ENCODE measurements at places on chromosomes 1 and 21.

- no peak for DNase-seq
Observed at GRCh38 chr1:24558902-24559791, 3.3 kb downstream of the NCMAP start.

- no peak for DNase-seq
Observed at GRCh38 chr1:162446946-162447345, 35.0 kb upstream of the SH2D1B start.

- DNase-seq, result no peak
Observed at GRCh38 chr1:36609241-36610027, 126.7 kb upstream of the CSF3R start.

DNA sequence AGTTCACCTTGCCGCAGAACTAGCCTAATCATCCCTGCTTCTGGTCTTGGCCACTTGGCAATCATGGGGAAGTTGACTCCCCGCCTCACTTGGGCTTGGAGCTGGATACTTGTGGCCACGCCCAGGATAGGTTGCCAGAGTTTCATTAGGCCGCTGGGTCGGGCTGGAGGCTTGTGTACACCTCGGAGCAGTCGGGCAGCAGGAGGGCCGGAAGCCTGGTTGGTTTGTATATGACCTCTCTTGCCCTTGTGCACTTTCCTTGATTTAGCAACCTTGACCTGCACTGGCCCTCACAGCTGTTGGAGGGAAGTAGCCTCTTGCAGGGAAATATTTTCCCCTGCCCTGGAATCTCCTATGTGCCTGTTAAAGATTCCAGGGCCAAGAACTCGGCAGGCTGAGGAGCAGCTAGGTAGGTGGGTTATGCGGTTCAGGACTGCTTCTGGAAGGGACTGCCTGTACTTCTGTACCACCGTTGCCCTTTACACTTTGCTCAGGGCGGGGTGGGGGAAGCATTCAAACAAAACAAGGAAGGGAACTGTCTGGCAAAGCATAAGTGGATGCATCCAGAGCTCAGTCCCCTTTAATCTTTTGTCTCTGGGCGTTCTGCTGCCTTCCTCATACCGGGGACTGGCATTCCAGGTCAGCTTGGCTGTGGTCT lies 83.5 kb downstream of the UCK2 start:
- no peak for DNase-seq

DNA sequence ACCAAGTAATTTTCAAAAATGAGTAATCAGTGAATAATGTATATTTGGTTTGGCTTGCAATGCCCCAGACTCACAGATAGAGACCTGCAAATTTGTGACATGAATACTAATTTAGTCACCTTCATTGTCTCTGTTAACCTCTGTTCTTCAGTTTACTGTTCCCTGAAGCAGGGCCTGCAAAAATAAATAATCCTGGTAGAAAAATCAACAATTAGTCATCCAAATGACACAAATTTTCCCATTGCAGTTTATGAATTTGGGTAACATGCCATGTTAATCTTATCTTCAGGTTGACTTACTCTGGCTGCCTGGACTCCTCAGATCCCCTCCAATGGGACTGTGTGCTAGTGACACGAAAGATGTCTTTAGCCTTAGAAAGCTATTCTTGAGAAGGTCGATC lies 289.5 kb downstream of the PAPPA2 start:
- no peak for DNase-seq

GRCh38 chr1:218694636-218695035 lies 349.5 kb downstream of the TGFB2 start:
- DNase-seq, result no peak

DNA sequence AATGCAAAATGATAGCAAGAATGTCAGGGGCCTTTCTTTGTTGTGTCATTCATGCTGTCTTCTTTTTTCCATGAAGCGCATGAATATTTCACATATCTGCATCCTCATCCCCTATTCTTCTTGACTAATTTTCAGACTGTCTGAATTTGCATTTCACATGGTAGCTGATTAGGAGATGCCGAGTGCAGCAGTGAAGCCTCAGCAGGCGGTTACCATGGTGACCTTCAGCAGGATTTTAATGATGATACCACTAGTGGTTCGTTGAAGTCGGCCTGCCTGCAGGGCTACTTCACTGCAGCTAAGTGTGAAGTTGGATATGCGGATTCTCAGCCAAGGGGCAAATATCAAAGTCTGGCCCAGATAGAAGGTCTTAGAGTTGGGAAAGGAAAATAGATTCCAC lies 141.8 kb downstream of the NEK7 start:
- no peak for DNase-seq

DNA sequence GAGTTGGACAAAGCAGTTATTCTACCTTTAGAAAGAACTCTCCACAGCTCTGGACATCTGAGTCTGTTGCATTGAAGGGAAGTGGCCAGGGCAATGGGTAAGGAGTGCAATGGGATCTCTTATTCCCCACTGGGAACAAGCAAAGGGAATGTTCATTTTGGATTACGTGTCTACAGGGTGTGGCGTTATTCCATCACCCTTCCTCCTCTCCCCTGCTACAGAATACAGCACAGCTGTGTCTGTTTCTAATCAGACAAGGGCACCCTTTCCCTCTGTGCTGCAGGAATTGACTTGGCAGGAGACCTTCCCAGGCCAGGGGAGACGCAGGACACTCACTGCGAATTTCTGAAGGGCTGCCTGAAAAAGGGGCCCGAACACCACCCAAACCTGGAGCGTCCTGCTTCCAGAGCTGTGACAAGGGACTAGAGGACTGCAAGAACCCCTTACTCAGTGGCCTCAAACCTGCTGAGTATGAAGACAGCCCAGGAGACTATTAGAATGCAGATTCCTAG lies 163.6 kb upstream of the RAB4A start:
- no peak for DNase-seq

DNA sequence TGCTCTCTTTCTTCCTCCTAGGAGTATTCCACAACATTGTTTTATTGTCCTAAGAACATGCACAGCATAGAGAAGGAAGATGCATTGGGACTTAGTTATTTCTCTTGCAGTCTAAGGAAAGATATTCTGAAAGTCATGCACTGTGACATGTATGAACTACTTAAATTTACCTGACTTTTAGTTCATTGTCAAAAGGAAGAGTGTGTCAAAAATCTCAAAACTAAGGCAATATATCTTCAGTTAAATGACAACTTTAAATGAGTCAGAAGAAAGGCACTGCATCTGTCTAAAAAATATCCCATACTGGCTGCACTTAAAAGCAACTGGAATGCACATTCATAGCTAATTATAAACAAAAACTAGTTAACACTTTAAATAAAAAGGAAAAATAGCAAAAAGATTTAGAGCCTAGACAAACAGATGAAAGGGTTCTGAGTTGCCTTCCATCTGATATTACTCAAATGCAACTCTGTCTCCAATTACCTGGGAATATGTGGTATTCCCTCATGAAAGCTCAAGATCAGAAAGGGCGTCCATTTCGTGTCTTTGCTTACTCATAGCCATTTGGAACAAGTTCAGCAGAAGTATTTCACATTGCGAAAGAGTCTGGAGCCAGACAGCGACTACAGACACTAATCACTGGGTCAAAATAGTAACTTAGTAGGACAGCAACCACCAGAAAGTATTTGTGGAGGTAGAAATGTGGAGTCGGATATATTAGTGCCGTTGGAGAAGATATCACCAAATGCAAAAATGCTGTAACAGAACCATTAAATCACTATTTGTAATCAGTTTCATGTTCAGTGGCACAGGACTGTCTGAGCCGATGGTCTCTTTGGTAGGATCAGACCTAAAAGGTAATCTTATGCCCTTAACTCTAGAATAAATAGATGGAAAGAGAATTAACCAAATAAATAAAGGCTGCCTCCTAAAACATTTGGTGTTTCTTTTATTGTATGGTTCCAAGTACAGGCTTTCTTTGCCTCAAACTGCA lies 225.7 kb downstream of the GREM2 start:
- DNase-seq, result no peak

GRCh38 chr1:203178821-203179666 lies 3.4 kb upstream of the MYBPH start:
- no peak for DNase-seq

- DNase-seq, result no peak
Observed at GRCh38 chr1:52542085-52542688, 10.7 kb downstream of the TUT4 start.

DNA sequence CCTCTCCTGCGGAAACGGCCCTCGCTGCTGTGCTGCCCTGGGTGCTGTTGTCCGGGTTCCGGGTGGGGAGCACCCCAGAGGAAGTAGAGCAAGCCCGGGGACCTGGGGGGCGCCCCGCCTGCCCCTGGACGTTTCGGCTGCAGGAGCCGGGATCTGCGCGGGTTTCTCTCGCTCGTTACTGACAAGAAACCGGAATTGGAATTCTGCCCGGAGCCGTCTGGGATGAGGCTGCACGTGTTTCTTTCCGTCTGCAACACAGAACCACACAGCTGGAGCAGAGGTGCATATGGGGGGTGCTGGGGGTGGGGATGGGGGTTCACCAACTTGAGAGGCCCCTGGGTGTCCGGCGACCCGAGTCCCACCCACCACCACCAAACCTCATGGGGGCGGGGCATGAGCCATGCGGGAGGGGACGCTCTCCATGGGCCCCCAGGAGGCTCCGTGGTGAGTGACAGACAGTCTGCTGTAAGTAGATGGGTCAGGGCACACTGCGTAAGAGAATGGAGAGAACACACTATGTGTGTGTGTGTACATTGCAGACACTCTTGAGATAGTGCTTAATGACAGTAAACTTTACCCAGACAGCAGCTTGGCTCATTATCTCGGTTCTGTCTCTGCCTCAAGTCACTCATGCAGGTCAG lies 261.4 kb upstream of the C1orf174 start:
- DNase-seq, result no peak

DNA sequence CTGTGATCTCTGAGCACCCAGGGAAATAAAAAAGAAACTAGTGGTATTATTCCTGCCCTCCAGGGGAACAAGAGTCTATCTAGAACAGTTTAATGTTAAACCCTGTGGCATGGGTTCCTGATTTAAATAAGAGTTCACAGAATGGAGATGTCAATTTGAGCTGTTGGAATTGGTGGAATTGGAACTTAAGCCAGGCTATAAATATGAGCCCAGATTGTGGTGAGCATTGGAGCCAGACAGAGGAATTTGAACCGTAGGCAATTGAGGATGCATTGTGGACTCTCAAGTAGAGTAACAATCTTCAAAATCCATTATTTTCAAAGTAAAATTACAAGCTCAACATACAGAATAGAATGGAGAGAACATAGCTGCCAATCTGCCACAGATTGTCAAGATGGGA lies 98.2 kb downstream of the NEK7 start:
- no peak for DNase-seq

DNA sequence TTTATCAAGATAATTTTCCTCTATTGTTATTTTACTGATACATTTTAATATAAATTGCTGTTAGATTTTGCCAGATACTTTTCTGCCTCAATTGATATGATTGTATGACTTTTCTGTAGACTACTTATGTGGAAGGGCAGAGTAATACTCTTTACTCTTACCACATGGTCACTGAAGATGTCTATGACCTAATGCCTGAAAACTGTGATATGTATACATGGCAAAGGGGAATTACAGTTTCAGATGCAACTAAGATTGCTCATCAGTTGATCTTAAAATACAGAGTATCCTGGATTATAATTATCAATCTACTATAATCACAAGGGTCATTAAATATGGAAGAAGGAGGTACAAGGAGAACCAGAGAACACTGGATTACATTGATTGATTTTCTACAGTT lies 1528.0 kb downstream of the BRINP3 start:
- no peak for DNase-seq

- DNase-seq, result no peak
Observed at GRCh38 chr1:116674011-116674531, 6.5 kb upstream of the IGSF3 start.

GRCh38 chr1:87899017-87899416 lies 570.3 kb downstream of the LMO4 start:
- DNase-seq, result no peak

GRCh38 chr1:98355656-98356383 lies 305.7 kb upstream of the SNX7 start:
- DNase-seq, result no peak

DNA sequence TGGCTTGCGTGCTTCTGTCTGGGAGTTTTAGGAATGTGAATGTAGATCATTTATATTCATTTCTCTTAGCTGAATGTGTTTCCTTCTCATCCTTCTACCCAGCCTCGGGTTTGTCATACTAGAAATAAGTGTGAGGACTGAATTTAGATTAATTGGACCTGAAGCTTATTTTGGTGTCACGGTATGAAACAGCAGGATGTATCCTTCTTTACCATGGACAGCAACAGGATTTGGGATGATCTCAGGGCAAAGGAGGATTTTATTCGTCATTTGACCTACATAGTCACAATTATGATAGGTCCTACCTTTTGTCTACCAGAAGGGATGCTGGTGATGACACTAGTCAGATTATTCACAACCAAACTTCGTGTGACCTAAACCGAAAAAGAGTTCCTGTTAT lies 127.4 kb downstream of the FMN2 start:
- no peak for DNase-seq

GRCh38 chr1:115133440-115133839 lies 44.1 kb upstream of the TSPAN2 start:
- no peak for DNase-seq

GRCh38 chr1:74835051-74835450 lies 102.1 kb downstream of the TYW3 start:
- DNase-seq, result no peak

- no peak for DNase-seq
Observed at GRCh38 chr21:29172282-29172681, 41.8 kb downstream of the MAP3K7CL start.

DNA sequence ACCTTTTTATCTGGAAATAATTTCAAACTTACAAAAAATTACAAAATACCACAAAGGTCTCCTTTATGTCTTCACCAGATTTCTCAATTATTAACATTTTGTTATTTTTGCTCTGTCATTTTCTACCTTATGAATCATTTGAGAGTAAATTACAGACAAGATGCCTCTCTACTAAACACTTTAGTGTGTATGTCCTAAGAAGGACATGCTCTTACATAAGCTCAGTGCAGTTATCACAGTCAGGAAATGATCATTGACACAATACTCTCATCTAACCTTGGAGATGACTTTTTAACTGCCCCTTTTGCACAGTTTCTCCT lies 378.9 kb upstream of the RUNX1 start:
- no peak for DNase-seq

DNA sequence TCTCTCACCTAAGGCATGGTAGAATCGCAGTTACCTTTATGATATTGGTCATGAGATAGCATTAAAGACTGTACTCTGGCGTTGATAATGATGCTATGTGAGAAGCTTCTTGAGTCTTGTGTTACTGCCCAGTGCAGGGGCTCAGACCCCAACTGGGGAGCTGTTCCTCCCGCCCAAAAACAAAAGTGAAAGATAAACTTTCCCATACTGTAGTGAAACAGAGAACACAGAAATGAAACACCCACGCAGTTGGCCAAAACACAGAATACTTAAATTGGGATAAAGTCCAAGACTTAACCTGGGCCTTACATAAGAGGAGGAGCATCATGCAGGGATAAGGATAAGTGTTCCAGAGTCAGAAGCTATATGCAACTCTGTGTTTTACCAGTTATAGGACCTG lies 130.6 kb downstream of the HHIPL2 start:
- no peak for DNase-seq

DNA sequence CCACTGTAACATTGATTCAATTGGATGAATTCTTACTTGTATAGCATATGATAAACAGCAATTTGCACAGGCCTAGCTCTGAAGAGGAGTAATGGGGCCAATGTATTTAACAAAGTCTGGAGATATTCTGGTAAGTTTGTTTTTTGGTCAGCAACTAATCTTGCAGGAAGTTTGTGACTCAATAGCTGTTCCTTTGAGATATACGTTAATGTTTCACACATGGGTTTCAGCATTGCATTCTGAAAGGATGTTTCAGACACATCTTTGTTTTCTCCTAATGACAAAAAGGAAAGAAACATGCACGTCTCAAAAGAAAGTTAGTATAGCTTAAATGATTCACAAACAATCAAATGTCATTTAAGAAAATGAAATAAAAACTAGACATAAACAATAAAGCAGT lies 49.0 kb downstream of the LTN1 start:
- no peak for DNase-seq

- no peak for DNase-seq
Observed at GRCh38 chr1:157739229-157739901, 37.6 kb downstream of the FCRL2 start.
